Dermis microvascular lymphatic vessel endothelial cell (primary cell): ENCODE measurements at places on chromosomes 4 and X.
A peak's percentile ranks its signal among the peaks of the same experiment; 100 is the strongest.

DNA sequence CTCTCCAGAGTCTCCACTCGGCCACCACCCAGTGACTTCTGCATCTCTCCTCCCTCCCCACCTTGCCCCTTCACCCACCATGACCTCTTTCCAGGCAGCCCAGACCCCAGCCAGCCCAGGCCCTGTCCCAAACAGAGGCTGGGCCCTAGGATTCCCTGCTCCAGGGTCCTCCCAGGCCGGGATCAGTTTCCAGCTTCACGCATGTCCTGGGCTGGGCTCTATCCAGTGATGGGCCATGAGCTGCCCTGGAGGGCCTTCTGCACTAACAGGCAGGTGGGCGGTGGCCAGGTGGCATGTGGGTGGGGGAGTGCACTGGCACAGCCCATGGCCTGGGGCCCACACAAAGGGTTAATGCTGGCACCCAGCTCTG is 20.4 kb upstream of the ADD1 start:
- no peak for DNase-seq

- no peak for DNase-seq
Measured at GRCh38 chr4:47484168-47484567, 907 bp upstream of the ATP10D start.

DNA sequence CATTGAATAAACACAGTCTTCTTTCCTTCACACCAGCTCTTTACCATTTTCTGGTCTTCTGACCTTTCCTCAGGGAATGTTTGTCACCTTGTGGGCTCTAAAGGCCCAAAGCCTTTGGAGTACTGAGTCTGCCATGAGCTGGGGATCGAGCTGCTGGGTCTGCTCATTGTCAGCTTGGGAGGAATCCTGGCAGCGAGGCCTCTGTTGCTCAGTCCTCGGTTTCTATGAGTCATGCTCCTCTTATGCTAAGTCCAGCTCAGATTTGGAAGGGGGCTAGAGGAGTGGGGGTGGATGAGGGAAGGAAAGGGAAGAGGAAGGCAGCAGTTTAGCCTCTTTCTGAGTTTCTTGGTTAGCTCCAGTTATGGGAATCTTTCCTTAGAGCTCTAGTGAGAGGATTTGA is 31.1 kb downstream of the NHSL2 start:
- no peak for DNase-seq

DNA sequence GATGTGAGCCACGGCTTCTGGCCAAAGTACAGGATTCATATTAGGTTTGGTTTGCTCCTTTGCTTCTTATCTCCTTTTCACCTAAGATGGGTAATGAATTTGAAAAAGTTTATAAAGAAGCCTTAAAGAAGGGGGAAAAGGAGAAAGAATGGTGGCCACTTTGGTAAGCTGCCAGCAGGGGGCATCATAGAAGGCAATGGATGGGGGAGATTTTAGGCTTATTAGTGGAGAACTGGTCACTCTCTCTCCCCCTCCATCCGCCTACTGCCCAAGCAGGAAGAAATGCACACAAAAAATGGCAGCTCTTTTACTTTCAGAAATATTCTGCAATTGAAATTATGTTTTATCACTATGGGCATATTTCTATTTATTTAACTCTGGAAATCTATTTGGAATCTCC is 32.0 kb downstream of the SPARCL1 start:
- no peak for DNase-seq

GRCh38 chr4:85452058-85452731 is 22.8 kb upstream of the ARHGAP24 start:
- no peak for DNase-seq

- no peak for DNase-seq
Measured at GRCh38 chrX:1899841-1900240, 285.0 kb downstream of the ASMT start.

- DNase-seq: no peak
Measured at GRCh38 chr4:116705466-116705865, 379.9 kb downstream of the TRAM1L1 start.

DNA sequence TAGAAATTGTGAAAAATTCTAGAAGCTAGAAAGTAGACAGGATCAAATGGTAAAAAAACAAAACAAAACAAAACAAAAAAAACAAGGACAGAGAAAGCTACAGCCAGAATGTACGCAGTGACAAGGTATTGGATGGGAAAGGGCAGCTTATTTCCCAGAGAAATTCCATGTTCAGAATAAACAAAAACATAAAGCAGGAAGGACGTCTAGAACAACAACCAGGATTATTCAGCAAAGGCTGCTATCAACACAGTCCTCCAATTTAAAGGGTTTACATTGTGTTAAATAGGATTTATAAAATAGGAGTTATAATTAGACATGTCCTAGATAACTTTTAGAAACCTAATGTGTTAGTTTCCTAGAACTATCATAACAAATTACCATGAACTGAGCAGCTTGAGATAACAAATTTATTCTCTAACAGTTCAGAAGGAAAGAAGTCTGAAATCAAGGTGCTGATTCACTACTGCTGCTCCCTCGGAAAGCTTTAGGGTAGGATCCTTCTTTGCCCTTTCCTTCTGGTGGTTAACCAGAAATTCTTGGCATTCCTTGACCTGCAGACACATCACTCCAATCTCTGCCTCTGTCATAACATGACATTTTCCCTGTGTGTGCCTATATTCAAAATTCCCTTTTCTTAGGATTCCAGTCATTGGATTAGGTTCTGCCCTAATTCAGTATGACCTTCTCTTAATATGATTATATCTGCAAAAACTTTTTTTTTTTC is 175.6 kb downstream of the SNCA start:
- peak; percentile 42 for DNase-seq

GRCh38 chr4:128633067-128633466 is 176.4 kb upstream of the JADE1 start:
- DNase-seq: no peak

DNA sequence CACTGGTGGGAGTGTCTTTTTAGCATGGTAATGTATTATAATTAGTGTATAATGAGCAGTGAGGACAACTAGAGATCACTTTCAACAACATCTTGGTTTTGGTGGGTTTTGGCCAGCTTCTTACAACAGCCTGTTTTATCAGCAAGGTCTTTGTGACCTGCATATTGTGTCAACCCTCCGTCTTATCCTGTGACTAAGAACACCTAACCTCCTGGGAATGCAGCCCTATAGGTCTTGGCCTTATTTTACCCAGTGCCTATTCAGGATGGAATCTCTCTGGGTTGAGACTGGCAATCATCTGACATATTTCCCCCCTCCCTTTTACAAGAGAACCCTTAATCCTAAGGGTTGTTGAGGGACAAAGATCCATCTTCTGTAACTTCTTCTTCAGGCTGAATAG is 21.9 kb upstream of the ADH4 start:
- no peak for DNase-seq

DNA sequence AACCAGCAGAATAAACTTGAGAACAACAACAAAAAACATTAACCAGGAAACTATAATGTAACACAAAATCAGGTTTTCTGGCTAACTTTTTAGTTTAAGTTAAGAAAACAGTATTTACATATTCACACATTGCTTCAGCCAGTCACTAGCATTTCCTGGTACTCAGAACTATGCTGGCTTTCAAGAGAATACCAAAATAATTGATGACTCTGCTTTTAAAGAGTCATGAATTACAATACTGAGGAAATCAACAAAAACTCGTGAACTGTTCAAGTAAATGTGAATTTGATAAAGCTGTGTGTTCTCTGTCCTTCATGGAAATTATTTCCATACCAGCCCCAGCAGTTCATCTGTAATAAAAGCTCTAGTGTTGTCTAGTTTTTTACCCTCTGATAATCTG is 27.4 kb downstream of the PRSS12 start:
- no peak for DNase-seq

DNA sequence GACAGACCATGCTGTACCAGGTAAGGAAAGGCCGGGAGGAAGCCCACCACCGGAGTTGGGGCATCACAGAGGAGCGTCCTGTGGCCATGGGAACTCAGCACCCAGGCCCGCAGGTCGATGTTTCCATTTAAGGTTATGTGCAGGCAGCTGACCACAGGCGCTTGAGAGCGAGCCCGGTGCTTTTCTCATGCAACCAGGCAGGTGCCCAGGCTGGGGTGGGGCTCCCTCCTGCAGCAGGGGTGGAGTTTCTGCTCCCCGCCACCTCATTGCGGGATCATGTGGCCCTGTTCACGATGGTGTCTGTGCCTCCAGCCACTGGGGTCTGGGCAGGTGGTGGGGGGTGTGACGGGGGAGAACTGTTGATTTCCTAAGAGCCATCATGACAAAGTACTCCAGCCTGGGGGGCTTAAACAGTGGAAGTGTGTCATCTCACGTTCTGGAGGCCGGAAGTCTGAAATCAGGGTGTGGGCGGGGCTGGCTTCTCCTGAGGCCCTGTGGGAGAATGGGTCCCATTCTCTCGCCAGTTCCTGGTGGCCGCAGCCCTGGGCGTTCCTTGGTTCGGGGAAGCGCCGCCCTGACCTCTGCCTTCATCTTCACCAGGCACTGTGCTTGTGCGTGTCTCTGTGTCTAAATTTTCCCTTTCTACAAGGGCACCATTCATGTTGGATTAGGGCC is 60.9 kb downstream of the CPZ start:
- DNase-seq: no peak

GRCh38 chr4:26116057-26116456 is 202.0 kb downstream of the SMIM20 start:
- DNase-seq: no peak

GRCh38 chr4:183455431-183456195 is 11.2 kb downstream of the CDKN2AIP start:
- no peak for DNase-seq

GRCh38 chr4:167475951-167476350 is 241.7 kb upstream of the SPOCK3 start:
- no peak for DNase-seq

DNA sequence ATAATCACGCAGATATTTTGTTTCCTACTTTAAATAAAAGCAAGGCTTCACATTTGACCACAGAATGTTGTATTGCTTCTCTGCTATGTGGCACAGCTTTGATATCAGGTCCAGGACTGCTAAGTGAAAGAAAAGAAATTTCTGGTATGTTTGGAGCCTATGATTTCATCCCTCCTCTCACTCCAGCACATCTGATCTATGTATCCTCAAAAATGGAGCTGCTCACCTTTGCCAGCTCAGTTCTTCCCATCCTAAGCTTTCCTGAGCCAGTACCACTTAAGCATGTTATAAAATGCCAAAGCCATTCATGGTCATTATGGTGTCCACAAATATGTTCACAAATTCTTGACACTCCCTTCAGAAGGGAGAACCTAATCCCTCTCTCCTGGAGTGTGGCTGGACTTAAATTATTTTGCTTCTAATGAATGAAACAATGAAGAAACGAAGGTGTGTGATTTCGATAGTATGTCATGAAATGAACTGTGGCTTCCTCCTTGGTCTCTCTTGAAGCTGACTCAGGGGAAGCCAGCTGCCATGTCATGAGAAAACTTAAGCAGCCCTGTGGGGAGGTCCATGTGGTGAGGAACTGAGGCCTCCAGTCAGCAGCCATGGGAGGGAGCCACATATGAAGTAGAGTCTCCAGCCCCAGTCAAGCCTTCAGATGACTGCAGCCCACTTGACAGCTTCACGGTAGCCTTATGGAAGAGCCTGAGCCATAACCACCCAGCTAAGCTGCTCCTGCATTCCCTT is 207.7 kb downstream of the MGST2 start:
- DNase-seq: no peak

DNA sequence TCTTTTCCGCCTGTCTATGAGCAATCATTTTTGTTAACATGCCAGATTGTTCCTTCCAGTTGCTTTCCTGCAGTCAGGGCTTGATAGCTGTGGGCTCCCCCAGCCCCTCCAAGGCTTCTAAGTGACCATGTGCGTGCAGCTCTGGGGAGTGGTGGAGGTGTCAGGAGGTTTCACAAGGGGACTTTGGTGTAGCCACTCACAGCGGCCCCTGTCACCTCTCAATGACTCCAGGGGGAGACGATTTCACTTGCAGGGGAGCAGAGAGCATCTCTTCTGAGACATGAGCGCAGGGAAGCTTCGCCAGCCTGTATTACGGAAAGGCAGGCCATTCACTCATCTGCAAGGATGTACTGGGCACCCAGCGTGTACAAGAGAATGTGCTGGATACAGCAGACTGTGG is 3.1 kb upstream of the GPR78 start:
- DNase-seq: no peak

DNA sequence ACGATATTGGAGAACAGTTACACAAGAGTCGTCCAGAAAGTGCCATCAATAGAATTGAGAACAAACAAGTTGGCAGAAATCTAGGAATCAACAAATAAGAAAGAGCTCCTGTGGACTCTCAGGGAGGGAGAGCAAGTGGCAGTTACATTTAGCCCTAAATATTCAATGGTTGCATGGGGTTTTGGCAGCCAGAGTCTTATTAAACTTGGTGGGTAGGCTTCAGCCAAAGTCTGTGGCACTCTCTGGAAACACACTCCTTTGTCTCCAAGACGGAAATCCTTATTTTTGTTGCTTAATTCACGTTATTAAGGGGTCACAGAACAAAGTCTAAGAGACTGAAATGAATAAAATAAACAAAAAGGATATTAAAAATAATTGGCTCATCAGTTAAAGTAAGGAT is 742.2 kb upstream of the ATOH1 start:
- no peak for DNase-seq

- DNase-seq: no peak
Measured at GRCh38 chr4:6050551-6050950, 32.3 kb upstream of the C4orf50 start.
